ENCODE measurements at places on chromosomes 2 and 18.

DNA sequence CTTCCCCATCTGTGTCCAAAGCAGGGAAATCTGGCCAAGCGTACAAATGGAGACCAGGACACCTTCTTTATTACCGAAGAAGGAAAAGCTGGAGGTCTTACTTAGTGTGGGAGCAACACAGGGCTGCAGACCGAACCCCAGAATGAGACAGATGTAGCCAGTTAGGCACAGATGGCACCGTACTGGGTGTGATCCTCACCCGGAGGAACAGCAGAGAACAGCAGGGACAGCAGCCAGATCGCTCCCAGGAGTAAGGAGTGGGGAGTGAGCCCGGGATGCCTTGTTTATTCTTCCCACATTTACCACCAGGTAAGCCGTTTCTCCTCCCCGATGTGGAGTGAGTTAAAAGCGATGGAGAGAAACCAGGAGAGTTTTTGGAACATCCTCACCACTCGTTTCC lies 150.7 kb upstream of the SPRED2 start:
- DNase-seq = no peak

DNA sequence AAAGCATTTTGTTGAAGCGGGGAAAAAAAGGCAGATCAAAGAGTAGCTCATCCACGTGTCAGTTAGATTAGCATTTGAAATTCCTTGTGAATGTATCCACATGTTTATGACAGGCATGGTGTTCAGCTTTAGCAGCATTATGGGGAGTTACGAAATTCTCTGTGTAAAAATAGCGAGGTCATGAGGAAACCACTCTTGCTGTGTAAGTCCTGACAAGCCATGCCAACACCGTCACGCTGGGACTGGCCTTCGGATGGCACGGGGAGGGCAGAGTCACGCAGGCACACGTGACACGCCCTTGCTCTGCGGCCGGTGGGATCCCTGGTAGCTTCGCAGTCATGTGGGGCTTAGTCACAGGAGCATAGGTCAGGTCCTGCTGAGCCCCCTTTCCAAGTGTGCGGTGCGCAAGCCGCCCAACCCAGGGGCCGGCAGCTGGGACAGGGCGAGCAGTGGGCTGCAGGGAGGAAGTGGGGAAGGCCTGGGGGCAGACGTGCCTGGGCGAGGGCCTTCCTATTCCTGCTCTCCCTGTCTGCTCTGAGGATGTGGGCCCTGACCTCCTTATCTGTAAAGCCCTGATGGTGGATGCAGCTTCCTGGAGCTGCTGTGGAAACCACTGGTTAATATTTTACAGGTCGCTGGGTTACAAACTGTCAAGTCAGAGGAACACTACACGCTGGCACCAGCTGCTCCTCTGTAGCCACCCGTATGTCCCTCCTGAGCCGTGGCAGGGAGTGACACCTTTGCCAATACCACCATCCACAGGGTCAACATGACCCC lies 18.0 kb downstream of the MBP start:
- peak; percentile 85 for DNase-seq

DNA sequence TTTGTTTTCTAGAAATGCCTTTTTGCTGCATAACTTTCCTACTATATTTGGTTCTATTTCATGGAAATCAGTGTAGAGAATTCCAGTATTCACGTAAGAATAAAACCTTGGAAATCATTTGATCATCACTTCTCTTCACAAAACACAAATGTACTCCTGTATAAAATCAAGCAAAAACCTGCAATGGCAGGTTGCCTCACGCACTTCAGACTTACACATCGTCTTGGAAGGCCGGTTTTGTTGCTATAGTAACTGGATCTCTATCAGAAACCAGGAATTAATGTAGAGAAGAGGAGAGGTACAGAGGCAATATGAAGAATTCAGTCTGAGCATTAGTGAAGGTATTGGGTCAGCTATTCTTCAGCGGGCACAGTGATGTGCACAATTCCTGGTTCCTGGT lies 370.7 kb upstream of the CYRIA start:
- no peak for DNase-seq

DNA sequence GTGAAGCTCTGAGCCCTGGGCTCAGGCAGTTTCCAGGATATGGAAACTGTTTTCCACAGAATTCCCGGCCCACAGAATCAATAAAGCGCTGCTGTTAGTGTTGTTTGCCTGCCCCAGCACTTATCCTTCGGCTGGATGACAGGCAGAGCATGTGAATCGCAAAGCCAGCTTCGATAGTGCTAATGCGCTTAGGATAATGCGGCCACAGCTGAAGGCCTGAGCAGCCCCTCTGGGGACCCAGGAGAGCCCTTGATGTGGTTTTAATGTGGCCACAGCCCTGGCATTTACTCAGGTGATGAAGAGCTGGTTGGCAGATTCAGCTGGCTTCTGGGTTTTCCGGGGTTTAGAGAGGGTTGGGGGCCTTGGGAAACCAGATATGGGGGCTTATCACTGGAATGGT lies 23.7 kb downstream of the PCARE start:
- no peak for DNase-seq

- DNase-seq = peak; percentile 37
These were observed 1.8 kb downstream of the KIF5C start for GRCh38 chr2:148876595-148877402.

GRCh38 chr18:70426818-70427217 lies 138.0 kb downstream of the SOCS6 start:
- no peak for DNase-seq

DNA sequence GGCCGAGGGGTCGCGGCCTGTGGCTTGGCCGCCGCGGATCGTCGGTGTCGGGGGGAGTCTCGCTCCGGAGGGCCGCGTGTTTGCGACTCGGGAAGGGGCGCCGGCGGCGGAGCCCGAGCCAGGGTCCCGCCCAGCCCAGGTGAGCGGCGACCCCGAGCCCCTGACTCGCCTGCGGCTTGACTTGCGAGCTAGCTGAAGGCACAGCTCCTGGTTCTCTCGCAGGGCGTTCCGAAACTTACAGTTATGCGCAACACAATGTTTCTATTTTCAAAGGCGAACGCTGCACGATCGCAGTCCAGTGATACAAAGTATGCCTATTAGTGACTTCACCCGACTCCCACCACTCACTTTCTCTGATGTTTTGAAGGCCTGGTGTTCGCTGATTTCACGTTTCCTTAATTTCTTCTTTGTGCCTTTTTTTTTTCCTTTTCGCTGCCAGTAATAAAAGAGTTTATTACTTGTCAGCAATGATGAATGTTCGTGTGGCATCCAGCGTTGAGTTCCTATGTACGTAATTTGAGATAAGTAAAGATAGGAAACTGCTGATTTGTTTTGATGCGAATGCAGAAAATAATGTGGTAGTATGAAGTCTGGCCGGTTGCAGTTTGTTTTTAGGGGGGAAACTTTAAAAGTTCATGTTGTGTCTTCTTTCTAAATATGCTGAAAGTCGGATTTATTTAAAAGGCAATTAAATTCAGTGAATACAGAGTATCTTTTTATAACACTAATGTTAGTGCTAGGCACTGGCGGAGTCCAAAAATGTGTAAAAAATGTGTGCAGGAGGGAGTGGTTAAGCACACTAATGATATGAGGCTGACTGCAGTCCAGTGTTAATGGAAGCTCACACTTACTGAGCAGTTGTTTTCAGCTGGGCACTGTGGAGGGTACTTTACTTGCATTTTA lies 706 bp downstream of the UBXN2A start:
- peak; percentile 32 for DNase-seq

All from CD4-positive, alpha-beta T cell treated with Interferon alpha-2 for 1 hour (primary cell).